Colonic mucosa (tissue), 4 donors: ENCODE measurements at places on chromosomes 16 and 17.

DNA sequence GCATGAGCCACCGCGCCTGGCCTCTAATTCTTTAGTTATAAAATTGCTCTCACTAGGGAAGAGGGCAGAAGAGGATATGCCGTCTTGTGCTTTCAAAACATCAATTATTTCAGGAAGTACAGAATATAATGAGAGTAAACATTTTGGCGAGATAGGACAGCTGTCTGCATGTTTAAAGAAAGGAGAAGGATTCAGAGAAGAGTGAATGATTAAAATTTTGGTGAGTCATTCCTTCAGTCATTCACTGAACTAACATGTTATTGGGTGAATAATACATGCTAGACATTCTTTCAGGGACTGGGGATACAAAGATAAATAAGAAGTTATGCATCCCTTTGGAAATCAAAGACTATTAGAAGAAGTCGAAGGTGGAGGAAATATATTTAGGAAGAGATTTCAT lies 590.3 kb upstream of the GOT2 start:
- DNase-seq, result no peak

- DNase-seq, result no peak
Measured at GRCh38 chr17:62723842-62724241, 84.3 kb downstream of the MARCHF10 start.

DNA sequence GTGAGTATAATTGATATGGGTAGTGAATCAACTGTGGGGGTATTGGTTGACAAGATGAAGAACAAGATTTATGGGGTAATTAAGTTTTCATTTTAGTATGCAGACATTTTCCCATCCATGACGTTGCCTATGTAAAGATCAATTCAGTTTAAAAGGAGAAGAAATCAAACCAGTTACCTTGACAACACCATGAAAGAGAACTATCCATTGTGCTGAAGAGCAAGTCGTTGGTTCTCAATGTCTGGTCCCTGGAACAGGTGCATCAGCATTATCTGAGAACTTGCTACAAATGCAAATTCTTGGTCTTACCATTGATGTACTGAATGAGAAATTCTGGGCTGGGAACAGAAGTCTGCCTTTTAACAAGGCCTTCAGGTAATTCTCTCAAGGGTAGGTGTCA lies 801 bp upstream of the OR4D2 start:
- no peak for DNase-seq

GRCh38 chr16:51184702-51185433 lies 33.8 kb upstream of the SALL1 start:
- DNase-seq, result no peak

DNA sequence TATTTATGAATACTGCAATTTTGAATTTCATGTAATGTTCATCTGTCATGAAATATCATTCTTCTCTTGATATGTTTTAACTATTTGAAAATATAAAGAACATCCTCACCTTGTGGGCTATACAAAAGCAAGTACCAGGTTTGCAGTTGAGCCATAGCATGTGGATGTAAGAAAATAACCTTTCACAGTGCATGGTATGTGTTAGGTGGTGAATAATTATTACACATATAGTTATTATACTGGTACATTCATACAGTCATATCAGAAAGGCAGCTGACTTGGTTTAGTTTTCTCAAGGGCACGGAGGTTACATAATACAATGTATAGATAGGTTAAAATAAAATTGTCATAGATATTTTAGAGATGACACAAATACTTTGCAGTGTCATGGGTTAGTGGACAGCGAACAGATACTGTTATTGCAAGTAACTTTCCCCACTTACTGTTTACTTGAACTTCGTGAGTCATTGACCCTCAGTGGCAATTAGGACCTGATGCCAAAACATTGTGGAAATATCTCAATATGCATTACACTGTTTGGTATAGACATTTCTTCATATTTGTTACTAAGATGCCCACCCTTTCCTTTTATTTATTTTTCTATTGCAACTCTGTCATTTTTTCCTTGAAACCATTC lies 445.4 kb upstream of the GOT2 start:
- no peak for DNase-seq

GRCh38 chr17:37488607-37489196 lies 989 bp upstream of the DUSP14 start:
- peak; percentile 84 for DNase-seq

- no peak for DNase-seq
Measured at GRCh38 chr16:965036-965395, 5.8 kb downstream of the LMF1 start.

DNA sequence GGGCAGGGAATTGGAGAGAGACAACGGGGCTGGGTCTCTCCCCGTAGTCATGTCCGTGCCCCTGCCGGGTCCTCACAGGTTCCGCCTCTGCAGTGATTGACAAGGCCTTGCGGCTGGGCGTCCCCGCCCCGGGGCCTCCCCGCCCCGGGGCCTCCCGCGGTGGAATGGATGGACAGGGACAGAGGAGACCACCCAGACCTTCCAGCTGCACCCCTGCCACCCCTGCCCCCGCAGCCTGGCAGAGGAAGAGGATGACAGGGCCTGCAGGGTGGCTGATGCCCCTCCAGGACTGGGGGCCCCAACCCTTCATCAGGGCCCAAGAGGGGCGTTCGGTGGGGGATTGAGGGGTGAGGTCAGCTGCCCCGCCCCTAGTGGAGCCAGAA lies 216.4 kb upstream of the CIBAR2 start:
- DNase-seq, result no peak

GRCh38 chr17:77833769-77834168 lies 124.7 kb upstream of the TNRC6C start:
- DNase-seq, result no peak

GRCh38 chr16:708959-709358 lies 3.4 kb upstream of the FBXL16 start:
- no peak for DNase-seq

- DNase-seq, result peak; percentile 59
Measured at GRCh38 chr17:19369846-19370492, 7.4 kb upstream of the B9D1 start.

- peak; percentile 27 for DNase-seq
Measured at GRCh38 chr17:76909971-76910760, 42.0 kb downstream of the MGAT5B start.

- DNase-seq, result no peak
Measured at GRCh38 chr17:55320594-55321426, 56.0 kb downstream of the HLF start.

DNA sequence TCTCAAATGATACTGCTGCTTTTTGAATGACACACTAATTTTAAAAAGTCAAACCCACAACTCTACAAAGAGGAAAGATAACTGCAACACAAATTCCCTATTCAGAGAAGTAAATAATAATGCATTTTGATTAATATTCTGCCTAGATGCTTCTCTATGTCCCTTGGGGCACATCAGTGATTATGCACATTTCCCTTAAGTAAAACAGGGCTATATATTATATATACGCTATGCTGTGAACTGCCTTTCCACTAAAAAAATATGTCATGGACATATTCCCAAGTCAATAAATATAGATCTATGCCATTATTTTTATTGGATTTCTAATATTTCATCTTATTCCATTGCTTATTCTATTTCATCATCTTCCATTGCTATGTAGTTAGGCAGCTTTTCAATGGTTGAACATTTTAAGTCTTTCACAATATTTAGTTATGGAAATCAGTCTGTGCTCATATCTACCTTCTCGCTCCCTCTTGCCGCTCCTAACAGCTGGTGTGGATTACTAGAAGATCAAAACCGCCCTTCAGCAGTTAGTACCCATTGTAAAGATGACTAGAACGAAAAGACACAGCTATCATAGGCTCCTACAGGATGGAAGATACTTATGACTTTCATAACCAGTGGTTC lies 468.2 kb upstream of the GOT2 start:
- no peak for DNase-seq

DNA sequence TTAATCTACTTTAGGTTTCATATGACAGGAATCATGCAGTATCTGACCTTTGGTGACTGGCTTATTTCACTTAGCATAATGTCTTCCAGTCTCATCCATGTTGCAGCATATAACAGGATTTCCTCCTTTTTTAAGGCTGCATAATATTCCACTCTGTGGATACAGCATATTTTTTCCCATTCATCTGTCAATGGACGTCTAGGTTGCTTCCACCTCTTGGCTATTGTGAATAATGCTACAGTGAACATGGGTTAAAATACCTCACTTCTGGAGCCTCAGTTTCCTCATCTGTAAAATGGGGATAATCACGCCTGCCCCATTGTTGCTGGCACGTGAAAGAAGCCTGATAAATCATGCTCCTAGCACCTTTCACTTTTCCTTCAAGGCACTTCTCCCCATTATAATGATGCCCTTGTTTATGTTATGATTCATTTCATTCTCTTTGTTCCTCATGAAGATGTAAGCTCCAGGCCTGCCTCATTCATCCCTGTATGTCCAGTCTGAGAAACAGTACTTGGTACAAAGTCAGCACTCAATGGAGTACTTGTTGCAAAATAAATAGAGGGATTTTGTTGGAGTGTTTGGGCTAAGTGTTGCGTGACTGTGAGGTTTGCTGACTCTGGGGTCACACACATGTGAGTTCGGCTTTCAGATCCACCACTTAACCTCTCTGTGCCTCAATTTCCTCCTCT lies 59.6 kb downstream of the ABAT start:
- no peak for DNase-seq

DNA sequence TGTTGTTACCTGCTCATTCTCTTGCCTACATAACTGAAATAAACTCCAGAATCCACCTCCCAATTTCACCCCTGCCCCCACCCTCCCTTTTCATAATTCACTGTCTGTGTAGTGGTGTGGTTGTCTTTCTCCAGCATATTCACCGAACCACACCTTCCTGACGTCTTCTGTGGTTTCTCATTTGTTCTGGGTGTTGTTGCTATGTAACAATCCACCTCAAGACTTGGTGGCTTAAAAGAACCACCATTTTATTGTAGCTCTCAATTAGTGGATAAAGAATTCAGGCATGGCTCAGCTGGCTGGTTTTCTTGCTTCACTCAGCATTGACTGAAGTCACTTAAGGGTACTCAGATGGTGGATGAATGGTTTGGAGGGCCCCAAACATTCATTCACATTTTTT lies 229.8 kb downstream of the MAF start:
- no peak for DNase-seq

GRCh38 chr17:64492481-64493109 lies 4.3 kb downstream of the POLG2 start:
- DNase-seq, result no peak

DNA sequence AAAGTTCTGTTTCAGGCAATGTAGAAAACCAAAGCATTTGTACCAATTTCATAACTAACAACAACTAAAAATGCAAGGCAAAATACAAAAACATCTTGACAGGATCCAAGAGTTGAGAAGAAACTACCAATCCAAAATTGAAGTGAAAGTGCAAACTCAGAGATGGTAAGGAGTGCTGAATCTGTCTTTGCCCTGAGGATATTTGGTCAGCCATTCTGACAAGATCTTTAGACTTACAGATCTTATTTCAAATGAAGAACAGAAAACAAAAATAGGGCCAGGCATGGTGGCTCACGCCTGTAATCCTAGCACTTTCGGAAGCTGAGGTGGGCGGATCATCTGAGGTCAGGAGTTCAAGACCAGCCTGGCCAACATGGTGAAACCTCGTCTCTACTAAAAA lies 412.8 kb downstream of the ZFHX3 start:
- DNase-seq, result no peak

DNA sequence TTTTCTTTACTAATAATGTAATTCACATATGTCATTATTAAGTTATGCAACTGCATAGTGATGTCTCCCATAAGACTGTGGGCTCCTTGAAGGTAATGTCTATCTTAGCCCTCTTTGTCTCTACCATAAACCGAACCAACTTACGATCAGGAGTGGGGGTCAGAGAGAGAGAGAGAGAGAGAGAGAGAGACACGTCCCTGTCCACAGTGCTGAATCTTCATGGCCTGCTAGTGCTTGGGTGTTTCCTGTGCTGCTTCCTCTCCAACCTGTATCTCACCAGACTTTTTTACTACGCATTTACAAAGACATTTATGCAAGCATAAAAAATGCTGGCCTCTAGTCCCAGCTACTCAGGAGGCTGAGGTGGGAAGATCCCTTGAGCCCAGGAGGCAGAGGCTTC lies 52.2 kb upstream of the HAPSTR1 start:
- DNase-seq, result no peak

DNA sequence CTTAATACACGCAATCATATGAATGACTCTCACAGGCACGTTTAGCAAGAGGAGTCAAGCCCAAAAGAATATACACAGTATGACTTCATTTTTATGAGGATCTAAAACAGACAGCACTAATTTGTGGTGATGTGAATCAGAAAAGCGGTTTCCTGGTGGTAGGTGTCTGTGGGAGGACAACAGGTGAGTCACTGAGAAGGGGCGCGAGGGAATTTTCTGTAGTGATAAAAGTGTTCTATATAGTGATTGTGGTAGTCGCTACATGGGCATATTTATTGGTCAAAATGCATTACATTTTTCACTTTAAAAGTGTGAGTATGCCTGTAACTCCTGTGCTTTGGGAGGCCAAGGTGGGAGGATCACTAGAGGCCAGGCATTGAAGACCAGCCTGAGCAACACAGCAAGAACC lies 7.6 kb upstream of the TNRC6A start:
- DNase-seq, result no peak

GRCh38 chr17:34163123-34163522 lies 92.0 kb upstream of the CCL2 start:
- DNase-seq, result peak; percentile 32

DNA sequence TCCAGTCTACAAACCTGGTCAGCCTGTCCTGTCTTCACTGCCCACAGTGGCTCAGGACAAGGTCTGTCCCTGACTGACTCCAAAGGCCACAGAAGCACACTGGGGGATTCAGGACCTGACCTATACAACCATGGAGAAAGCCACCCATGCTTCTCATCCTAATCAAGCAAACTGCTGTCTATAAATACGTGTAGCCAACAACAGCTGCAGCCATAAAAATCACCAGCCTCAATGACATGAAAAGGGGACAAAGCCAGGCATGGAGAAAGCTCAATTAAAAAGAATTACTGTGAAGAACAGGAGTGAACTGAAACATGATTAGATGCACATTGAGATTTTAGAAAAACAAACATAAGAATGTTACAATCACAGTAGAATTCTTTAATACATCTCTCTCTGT lies 170.1 kb downstream of the CDK5R1 start:
- DNase-seq, result no peak

- no peak for DNase-seq
Measured at GRCh38 chr16:88809068-88809675, 2.6 kb downstream of the APRT start.

DNA sequence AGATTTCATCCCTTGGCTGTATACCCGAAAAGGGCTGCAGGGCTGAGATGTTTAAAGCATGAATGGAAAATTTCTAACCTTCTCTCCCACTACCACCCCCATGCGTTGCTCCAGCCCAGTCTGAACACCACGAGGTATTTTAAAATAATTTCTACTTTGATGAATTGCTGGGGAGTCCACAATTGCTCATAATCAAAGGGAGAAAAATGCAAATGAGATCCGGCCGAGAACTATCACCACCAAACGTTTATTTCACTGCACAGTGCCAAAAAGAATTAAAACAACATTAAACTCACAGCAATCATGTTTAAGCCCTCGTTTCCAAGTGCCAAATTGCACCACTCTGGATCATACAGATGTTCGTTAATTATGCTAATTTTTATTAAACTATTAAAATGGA lies 36.7 kb downstream of the SNX11 start:
- DNase-seq, result no peak

GRCh38 chr16:56749672-56750491 lies 20.0 kb downstream of the NUP93 start:
- DNase-seq, result no peak
